Osteoblast (primary cell): ENCODE measurements at places on chromosomes 2 and 18. TPM values are rescaled to one million over a fixed set of nuclear protein-coding genes. Genes with fewer than 3 reads are reported as not detected.

Gene RGPD5
- total RNA-seq, result 28.6 and 29.2 TPM in 2 replicates

Gene OBSL1
- 60.4 and 65.9 TPM in 2 replicates for total RNA-seq

Gene EVX2
- total RNA-seq, result under 0.01 TPM in 1 of 2 replicates, not detected in the other

Gene PROC
- total RNA-seq, result 0.29 TPM in 1 of 2 replicates, not detected in the other

Gene STK36
- total RNA-seq, result 25.7 and 30.6 TPM in 2 replicates

Gene MAP3K2
- total RNA-seq, result 64.1 and 65.4 TPM in 2 replicates

Gene TDRD15
- total RNA-seq, result not detected in 2 replicates

Gene TACR1
- total RNA-seq, result under 0.01 and 0.29 TPM in 2 replicates

Gene TWIST2
- 9.4 TPM in 2 replicates for total RNA-seq

Gene CTNNA2
- 0.29 TPM in 1 of 2 replicates, not detected in the other for total RNA-seq
